NCI-H1436 treated with DMSO at 0.1 percent for 48 hours (cell line): ENCODE measurements at places on chromosomes 16 and 17.

DNA sequence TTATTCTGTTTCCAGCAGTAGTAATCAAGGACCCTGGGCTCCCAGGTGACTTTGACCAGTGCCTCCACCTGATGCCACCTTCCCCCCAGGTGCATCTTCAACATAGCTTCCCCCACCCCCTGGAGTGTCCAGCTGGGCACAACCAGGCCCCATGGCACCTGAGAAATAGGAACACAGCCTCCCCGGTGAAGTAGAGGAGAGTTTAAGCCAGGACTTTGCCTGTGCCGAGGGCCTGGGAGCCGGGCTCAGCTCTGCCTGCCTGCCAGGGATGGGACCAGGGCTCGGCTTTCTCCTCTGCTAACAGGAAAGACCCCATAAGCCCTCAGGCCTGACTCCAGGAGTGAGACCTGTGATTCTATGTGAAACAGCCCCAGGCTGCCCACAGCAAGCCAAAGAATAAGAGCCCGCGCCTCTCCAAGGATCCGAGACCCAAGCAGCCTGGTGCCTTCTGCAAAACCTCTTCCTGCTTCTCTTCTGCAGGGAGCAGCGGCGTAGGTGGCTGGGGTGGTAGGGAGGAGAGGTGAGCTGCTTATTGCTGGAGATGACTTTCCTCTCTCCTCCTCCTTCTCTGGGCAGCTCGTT lies 16.4 kb upstream of the RBFOX3 start:
- DNase-seq = no peak

GRCh38 chr16:4317532-4318450 lies 1.9 kb downstream of the GLIS2 start:
- no peak for DNase-seq

GRCh38 chr17:39200070-39200879 lies at the start of gene RPL19:
Gene RPL19, plus strand, starts transcription at chr17:39200283. Its CDS starts 62 bp downstream, at chr17:39200345.
- no peak for DNase-seq

GRCh38 chr17:9432134-9432885 lies 143.3 kb downstream of the STX8 start:
- DNase-seq = no peak

DNA sequence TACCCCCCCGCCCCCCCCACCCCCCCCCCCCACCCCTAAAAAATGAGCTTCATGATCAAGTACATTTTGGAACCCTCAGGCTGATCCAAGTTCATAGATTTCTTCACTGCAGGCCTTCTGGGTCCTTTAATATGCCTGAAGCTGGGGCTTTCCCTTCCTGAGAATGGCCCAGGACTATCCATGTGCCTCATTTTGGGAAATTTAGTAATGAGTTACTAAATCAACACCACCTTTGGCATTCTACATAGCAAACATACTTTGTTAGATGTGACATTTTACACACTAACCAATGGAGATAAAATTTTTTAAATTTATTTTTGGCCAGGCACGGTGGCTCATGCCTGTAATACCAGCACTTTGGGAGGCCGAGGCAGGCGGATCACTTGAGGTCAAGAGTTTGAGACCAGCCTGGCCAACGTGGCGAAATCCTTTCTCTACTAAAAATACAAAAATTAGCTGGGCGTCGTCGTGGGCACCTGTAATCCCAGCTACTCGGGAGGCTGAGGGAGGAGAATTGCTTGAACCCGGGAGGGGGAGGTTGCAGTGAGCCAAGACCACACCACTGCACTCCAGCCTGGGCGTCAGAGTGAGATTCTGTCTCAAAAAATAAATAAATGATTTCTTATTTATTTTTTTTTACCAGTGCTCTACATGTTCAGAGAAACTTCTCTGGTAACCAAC lies 14.0 kb downstream of the HERPUD1 start:
- no peak for DNase-seq

DNA sequence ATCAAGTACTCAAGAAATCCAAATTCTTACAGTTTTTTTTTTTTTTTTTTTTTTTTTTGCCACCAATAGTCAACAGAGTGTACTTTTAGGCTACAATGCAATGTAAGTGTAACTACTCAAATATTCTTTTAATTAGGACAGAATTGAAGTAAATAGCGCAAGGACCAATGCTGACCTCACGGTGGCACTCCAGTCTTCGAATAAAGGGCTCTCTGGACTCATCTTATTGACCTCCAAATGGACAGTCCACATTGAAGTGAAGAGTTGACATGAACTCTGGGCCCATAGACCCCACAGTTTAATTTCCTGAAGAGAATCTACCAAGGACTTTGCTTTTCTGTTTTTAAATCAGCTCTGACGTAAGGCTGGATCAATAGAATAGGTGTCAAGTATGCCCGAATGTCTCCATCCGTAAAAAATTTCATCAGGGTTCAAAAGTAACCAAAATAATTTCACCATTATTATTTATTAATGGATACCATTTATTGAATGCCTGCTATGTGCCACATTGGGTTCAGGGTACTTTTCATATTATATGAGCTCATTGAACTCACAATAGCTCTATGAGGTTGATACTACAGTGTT lies 7.3 kb upstream of the DDX52 start:
- no peak for DNase-seq
